G401 (cell line): ENCODE measurements at places on chromosomes 3 and 15. TPM values are rescaled to one million over a fixed set of nuclear protein-coding genes. Genes with fewer than 3 reads are reported as not detected.

NRG4 gene
- not detected in 2 replicates for total RNA-seq

DNA sequence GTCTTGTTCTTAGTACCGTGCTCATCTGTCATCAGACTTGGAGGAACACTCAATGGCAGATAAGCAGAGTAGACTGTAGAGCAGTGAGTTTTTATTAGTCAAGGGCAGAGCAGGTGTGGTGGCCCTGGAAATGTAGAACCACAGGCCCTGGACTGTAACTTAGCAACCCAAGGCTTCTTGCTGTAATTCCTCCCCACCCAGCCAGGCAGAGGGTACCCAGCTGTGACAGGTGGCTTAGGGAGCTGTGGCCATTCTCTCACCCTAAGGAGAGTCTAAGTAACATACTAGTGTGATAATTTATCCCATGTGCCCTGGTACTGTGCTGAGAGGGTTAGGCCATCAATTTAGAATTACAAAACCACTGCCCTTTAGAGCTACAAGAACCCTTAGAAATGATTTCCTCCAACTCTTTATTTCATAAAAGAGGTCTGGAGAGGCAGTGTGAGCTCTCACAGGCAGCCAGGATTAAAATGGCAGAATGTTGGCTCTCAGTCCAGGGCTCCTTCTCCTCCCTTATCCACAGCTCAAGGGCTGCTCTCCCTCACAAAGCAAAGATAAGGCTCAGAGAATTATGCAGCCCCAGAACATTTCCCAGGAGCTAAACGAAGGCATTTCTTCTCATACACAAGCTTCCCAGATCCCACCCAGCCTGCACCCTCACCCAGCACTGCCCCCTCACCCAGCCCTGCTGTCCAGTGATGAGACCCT, 3.0 kb downstream of the POMGNT2 start:
- peak; percentile 47 for DNase-seq

CASR gene
- not detected in 2 replicates for total RNA-seq

MAP1A gene
- 10.0 and 16.4 TPM in 2 replicates for total RNA-seq

GRCh38 chr3:128814519-128815317, 64.7 kb upstream of the ACAD9 start:
- peak; percentile 85 for DNase-seq

- DNase-seq: no peak
Observed at GRCh38 chr3:138646513-138646912, 37.9 kb downstream of the FAIM start.

CYP1A2 gene
- not detected in 2 replicates for total RNA-seq

DNA sequence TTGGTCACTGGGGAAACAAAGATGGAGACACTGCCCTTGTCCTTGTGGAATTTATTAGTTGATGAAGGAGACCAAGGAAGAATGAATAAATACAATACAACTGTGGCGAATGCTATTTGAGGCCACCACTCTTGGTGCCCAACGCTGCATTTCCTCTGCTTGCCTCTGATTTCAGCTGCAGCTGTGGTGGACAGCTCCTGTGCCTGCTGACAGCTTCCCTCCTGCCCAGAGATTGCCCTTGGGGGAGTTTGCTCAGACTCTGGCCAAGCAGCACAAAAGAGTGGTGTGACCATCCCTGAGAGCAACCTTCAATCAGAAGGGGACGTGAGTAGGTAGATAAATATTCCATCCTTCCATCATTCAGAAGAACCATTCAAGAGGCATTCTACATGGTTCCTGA, 64.6 kb upstream of the FHIT start:
- DNase-seq: no peak

DNA sequence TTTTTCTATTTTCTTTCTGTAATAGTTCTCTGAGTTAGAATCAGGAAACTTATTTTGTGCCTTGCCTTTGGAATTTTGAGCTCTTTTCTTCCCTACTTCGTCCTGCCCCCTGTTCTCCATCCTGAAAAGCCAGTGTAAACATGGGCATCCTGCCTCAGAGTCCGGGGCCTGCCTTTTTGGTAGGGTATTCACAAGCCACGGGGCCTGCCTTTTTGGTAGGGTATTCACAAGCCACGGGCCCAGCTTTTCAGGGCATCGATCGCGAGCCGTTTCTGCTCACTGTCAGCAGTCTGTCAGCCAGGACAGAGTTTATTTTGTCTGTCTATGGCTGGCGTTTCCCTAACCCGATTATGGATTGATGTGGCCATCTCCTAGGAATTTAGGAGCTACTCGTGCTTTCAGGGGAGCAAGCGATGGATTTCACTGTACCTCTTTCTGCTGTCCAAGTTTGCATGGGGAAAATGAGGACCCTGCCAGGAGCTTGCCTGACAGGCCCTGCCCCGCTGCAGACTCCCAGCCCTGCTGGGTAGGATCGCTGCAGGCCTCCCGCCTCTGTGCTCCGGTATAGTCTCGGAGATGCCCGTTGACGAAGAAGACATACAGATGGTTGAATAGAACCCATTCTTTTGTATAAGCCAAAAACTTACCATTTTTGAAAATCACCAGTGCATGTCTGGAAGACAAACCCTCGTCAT, 12.8 kb downstream of the SYNM start:
- DNase-seq: no peak
